Kidney capillary endothelial cell (primary cell): ENCODE measurements at places on chromosomes 13 and 19.

DNA sequence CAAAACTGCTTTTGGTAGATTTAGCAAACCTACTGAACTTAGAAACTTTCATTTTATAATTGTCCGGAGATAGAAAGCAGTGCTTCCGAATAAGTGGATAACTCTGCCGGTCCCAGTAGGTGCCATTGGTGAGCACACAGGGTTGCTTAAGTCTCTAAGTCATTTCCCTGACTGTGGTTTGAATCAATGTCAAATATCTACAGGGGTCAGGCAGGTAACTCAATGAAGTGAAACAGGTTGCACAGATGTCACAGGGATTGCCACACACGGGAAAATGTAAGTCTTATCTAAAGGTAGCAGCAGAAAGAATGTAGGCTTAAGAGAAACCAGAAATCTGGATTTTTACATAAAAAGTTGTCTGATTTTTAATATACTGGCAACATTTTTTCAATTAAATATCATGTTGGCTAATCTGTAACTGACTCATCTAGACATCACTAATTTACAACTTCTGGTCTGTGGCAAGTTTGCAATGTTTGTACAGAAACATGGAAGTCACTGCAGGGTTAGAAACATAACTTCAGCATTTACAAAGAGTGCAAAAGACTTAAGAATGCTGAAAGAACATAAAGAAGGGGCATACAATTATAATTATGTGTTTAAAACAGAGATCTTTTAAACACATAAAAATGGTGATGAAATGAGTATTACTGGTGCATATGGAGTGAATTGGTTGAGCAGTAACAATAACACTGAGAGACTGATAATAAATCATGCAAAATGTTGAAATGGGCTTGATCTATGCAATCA lies 14.3 kb upstream of the LRRC63 start:
- no peak for DNase-seq

DNA sequence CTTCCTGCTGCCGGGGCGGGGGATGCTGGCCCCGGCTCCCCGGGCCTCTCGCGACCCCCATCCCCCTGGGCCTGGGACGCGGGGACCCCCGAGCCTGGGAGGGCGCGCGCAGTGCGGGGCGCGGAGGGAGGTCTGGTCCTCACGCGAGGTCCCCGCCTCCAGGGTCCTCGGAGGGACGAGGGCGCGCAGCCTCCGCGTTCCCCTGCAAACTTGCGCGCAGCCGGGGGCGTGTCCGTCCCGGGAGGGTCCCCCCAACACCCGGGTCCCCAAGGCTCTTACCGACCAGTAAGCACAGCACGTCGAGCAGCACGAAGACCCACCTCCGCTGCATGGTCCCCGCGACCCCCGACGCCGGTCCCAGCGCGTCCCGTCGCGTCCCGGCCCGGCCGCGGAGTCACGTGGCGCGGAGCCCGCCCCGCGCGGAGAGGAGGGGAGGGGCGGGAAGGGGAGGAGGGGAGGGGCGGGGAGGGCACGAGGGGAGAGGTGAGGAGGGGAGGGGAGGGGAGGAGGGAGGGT lies at the start of gene PLPP2:
Gene PLPP2 (minus strand): TSS at position 398 of the 516 bp plus-strand sequence. CDS start 67 bp downstream, at position 331.
- no peak for DNase-seq

GRCh38 chr13:109989155-109989554 lies 202.8 kb upstream of the IRS2 start:
- DNase-seq = no peak

DNA sequence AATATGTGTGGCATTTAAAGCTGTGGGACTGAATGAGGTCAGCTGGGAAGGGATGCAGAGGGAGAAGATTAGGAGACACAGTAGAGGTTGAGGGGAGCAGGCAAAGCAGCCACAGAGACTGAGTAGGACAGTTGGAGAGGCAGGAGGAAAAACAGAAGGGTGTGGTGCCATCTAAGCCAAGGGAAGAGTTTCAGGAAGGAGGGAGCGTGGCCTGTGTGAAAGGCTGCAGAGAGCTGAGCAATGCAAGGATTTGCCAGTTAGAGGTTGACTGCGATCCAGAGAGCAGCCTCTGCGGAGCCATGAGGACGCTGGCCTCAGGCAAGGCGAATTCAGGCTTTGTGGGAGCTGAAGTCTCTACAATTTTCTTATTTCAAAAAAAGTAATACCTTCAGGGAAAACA lies 28.9 kb downstream of the SOX21 start:
- no peak for DNase-seq

GRCh38 chr13:40163066-40164000 lies 503.1 kb downstream of the FOXO1 start:
- DNase-seq = no peak

DNA sequence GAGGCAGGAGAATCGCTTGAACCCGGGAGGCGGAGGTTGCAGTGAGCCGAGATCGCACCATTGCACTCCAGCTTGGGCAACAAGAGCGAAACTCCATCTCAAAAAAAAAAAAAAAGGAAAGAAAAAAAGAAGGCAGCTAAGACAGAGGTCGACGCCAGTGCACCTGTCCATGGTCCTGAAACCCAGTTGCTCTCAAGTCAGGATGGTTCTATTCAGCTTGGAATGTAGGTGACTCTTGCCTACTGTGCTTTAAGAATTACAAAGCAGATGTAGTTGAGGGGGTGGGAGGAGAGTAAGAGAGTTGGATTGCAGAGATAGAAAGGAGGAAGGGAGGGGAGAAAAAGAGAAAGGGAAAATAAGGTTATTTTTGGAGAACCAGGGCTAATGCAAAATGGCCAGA lies 18.7 kb downstream of the CACNG7 start:
- DNase-seq = peak; percentile 52

DNA sequence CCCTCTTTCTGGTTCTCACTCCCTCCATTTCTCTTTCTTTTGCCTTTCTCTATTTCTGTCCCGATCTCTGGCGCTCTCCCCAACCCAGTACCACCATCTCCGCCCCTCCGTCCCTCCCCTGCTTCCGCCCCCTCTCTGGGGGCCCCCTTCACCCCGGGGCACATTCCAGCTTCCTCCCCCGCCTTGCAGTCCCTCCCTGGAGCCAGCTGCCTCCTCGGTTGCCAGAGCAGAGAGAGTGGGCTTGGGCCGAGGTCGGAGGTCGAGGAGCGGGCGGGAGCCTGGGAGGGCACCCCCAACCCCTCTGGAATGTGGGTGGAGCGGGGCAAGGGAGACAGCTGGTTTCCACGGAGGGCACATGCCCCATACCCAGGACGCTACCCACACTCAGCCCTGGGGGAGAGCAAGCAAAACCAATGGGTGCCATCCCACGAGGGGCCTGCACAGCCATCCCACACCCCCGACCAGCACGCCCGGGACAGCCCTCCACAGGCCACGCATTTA lies 6.5 kb upstream of the CIRBP start:
- no peak for DNase-seq

DNA sequence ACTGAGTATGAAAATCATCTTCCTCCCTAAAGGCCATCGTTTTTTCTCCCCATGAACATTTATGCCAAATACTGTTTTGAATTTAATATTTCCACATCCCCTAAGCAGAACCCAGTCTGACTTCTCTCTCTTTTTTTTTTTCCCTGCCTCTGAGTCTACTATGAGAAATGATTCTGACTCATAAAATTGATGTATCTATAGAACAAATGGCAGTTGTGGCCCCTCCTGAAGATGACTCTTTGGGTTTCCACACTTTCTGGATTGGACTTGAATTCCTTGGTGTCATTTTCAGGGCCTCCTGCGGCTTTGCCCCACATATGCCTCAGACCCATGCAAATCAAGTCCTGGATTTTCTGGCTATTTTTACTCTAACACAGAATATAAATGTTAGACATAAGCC lies 22.7 kb upstream of the NAXD start:
- DNase-seq = no peak

GRCh38 chr19:56765137-56765536 lies 75.4 kb downstream of the PEG3 start:
- DNase-seq = no peak

- no peak for DNase-seq
Observed at GRCh38 chr13:105961438-105961837, 574.0 kb downstream of the EFNB2 start.

DNA sequence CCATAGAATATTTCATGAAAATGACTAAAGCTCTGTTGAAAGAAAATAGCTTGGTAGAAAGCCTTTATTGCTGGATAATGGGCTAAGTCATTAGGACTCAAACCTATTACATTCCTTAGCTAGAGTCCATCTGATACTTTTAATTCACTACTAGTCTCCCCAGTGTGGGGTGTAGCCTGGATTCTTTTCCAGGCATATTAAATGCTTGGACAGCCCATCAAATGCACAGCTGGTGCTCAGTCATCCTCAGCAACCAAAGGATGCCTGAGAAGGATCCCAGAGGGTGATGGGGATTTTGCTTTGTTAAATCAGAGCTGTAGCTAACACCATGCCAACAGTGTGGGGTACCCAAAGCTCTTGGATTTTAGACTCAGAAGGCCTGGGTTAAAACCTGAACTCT lies 153.5 kb downstream of the DLEU7 start:
- no peak for DNase-seq

GRCh38 chr19:406135-406781 lies 2.7 kb downstream of the C2CD4C start:
- no peak for DNase-seq

- no peak for DNase-seq
Observed at GRCh38 chr13:104954210-104954609, 1581.3 kb downstream of the EFNB2 start.

GRCh38 chr19:15563325-15563794 lies 51.7 kb upstream of the CYP4F8 start:
- no peak for DNase-seq

- DNase-seq = peak; percentile 77
Observed at GRCh38 chr19:48991873-48992580, 1.1 kb downstream of the GYS1 start.

DNA sequence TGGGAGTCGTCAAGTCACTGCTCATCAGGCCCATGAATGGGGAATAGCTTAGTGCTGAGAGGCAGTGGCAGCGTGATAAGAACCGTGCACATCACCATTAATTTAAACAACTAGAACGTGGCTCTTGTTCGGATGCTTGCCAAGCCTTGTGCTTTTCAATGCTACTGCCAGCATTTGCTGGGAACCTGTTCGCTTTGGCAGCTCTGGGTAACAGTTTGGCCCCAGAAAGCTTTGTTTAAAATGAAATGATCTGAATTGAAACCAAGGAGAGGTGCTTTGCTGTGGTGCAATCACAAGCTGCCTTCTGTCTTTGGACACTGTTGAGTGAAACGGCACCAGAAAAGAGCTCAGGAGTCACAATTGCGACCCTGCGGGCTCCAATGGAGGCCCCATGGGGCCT lies 53.5 kb upstream of the OLFM4 start:
- DNase-seq = no peak

- no peak for DNase-seq
Observed at GRCh38 chr19:35992907-35993765, 1.9 kb upstream of the SDHAF1 start.

- no peak for DNase-seq
Observed at GRCh38 chr13:24179486-24179850, 18.9 kb downstream of the SPATA13 start.

GRCh38 chr13:72109863-72110262 lies 242.9 kb upstream of the DACH1 start:
- peak; percentile 52 for DNase-seq

DNA sequence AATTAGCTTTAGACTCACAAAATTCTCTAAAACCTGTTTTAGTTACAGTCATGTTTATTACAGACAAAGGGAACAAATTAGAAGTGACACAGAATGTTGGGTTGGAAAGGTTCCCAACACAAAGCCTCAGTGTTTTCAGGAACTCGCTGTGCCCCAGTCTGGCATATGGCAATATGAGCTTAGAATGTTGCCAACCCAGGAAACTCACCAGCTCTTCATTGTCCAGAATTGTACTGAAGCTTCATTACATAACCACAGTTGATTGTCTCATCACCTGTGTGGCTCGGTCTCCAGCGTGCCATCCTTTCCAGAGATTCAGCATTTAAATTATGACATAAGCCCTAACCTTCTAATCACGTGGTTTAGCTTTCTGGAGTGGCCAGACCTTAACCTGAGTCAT lies 19.1 kb downstream of the ZNF264 start:
- no peak for DNase-seq

DNA sequence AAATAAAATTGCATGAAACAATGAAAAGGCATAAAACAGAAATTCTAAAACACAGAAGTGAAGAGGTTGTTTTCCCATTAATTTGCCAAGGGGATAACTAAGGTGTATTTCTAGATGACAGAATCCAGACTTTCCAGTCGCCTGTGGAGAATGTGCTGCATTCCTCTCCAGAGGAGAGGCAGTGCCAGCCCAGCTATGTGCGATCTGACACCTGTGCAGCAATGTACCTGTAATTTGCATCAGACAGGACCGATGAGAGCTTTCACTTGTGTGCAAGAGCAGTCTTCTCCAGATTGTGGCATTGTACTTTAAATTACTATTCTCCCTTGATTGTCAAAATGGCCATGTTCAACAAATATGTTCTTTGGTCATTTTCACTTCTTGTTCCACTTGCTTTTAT lies 1037.9 kb downstream of the EFNB2 start:
- DNase-seq = no peak

GRCh38 chr13:112725346-112726015 lies 35.6 kb downstream of the ATP11A start:
- no peak for DNase-seq
